ENCODE measurements at places on chromosomes 13 and 19.

- DNase-seq, result no peak
Measured at GRCh38 chr13:100478107-100478809, 110.3 kb downstream of the GGACT start.

GRCh38 chr13:110949628-110950027 lies 34.8 kb upstream of the ANKRD10 start:
- DNase-seq, result no peak

GRCh38 chr13:57631596-57632275 lies at the start of gene PCDH17:
TSS of gene PCDH17 (plus strand) at chr13:57631744. CDS start at chr13:57632547, 803 bp downstream.
- peak; percentile 20 for DNase-seq

GRCh38 chr13:108437496-108437895 lies 168.0 kb downstream of the TNFSF13B start:
- DNase-seq, result no peak

DNA sequence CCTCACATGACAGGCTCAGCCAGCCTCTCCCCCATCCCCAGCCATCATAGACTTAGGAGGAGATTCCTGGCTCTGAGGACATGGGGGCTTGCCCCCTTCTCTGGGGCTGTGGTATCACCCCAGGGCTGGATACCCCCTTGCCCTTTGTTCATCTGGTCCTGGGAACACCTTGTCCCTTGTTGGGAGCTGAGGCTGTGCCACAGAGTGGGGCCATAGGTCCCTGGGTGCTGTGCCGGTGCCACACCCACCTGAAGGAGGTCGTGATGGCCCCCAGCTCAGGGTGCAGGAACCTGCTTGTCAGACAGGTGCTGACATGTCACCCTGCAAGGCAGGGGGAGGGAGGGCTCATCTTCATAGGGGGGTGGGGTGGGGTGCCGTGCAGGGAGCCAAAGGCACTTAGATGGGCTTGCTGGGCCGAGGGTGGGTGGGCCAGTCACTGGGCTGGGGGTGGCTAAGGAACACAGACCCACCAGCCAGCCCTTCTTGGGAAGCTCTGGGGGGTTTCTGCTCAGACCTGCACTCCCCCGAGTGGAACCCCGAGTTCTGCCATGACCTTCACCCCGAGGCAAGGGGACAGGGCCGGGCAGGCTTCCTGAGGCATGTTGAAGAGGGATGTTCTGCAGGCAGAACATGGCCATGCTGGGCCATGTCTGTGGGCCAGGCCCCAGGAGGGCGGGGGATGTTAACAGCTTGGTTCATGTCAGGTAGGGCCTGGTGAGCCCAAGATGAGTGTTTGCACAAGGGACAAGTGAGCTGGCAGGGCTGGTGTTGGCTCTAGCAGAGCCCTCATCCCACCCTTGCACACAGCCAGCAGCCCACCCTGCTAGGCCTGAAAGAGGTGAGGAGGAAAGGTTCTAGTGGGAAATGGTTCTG lies 28.0 kb downstream of the TSSK6 start:
- no peak for DNase-seq

DNA sequence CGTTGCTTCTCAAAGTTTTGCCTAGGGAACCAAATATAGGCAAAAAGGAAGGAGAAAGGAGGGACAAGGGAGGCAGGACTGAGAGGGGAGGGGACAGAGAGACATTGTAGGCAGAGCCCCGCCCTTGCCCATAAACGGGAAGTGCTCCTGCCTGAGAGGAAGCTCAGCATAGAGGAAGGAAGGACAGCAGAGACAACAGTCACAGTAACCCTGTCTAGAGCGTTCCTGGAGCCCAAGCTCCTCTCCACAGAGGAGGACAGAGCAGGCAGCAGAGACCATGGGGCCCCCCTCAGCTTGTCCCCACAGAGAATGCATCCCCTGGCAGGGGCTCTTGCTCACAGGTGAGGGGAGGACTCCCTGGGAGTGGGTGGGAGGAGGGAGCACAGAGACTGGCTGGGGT lies at the start of gene CEACAM21:
CEACAM21 (plus strand) TSS at position 169 of the 400 bp plus-strand sequence; CDS start at position 278, 109 bp downstream.
- no peak for DNase-seq

GRCh38 chr19:17052439-17052838 lies 22.8 kb downstream of the HAUS8 start:
- DNase-seq, result no peak

DNA sequence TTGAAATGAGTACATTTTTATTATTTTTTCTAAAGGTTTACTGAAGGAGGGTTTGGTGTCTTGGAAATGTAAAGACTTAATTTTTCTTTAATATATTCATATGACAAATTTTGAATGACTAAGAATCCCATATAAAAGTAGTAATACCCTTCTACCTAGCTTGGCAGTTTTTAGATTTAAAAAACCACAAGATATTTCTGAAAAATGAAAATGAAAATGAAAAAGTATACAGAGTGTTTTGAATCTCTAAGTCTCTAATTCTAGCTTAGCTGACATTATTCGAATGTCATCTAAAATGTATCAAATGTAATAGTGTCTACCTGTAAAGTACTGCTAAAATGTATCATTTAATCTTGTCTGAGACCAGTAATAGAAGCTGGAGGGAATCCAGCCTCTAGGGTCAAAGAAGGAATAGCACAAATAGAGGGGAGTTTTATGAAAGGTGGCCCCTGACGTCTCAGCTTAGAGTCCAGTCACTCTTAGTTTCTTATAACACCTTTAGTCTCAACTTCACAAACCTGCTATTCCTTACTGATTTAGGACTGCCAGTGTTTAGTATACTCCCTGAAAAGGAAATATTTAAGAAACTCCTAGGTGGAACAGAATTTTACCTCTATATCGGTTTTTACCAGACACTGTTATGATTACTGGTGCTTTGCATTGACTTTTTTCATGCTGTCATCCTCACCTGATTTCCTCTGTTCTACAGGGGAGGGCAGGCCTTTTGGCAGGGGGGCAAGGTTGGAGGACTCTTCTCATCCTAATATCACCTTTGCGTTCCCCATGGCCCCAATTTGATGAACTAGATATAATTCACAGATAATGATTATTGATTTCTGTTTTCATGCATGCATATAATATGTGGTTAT lies 16.2 kb upstream of the MIR17HG start:
- no peak for DNase-seq

DNA sequence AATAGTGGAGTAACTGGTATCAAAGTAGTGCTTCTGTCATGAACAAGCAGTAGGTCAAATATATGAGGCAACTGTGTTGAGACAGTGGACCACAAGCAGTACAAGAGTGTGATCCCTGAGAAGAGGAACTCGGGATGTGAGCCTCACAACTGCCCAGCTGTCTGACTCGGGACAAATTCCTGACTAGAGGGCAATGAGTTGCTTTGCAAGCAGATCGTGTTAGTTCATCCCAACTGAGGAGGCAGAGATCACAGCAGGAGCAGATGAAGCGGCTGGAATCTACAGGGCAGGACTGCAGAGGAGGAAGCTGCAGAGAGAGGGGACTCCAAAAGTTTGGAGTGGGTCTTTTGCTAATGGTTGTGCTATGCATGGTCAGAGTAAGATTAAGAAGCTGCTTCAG lies 741.1 kb downstream of the DIAPH3 start:
- DNase-seq, result no peak

DNA sequence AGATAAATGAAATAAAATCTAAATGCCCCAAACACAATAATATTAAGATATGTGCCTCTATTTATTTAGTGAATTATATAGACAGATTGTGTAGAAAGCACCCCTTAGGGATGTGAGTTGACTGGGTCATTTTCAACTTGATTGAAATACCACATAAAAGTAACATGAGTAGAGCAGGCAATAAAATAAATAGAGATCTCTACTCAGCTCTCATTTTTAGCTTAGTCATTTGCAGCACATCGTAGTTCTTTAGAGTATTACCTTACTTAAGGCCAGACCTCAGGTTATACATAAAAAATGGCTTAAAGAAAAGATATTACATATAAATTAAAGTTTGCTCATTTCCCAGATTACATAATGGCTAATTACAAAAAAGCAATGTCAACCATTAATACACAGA lies 1525.6 kb upstream of the PRR20A start:
- no peak for DNase-seq

DNA sequence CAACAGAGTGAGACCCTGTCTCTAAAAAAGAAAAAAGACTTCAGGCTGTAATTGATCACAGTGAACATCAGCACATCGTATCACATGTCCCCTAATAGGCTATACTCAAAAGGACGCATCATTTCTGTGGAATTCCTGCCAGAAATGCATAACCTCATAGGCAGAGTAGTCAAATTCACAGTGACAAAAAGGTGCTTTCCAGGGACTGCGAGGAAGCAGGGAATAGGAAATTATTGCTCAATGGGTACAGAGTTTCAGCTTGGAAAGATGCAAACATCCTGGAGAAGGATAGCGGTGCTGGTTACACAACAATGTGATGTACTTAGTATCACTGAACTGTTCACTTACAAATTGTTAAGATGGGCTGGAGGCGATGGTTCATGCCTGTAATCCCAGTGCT lies 41.1 kb upstream of the MRI1 start:
- DNase-seq, result no peak

GRCh38 chr13:19658831-19659230 lies 25.4 kb downstream of the MPHOSPH8 start:
- no peak for DNase-seq

DNA sequence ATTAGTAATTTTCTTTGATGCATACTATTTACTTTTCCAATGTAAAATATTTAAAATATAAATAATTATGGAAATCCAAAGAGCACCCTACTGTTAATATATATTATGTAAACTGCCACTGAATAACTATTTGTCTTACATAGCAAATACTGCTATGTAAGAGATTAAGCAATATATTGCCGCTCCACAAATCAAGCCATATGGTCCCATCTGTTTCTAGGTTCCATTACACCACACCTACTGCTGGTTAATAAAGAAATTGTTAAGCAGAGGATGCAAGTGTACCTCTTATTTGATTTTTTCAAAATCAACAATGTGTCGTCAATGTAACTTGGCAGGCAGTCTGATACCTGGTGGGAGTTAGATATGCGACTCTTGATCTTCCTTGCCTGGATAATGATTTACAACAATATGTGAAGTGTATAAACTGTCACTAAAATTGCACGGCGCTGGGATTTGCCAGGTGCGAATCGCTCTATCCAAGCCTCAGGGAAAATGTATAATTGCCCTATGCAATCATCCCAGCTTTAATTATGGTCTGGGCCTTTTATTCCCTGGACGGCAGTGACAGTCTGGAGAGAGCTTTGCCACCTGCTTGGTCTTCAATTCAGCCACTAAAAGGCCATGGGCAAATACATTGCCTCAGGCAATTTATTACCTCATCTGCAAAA lies 16.0 kb downstream of the SMAD9 start:
- peak; percentile 86 for DNase-seq

GRCh38 chr13:114319441-114319913 lies 5.2 kb downstream of the CHAMP1 start:
- no peak for DNase-seq

DNA sequence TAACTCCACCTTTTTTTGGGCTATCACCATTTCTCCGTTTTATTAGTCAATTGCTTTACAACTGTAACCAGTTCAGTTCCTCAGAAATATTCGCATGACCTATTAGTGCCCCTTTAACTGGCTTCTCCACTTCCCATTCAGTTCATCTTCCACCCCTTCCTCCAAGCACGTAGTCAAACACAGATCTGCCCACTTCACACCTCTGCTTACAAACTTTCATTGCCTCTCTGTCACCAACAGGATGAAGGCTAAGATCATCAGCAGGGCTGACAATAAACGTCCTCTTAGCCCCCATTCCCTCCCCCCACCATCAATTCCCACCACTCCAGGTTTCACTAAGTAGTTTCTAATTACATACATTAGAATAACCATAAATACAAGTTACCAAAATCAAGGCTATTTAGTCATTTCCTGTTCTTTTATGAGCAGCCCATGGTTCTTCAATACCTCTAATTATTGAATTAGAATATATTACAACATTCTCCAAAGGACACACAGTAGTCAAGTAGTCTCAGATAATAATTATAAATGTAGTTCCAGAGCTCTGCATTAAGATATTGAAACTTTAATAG lies 95.7 kb downstream of the SPRY2 start:
- DNase-seq, result no peak

DNA sequence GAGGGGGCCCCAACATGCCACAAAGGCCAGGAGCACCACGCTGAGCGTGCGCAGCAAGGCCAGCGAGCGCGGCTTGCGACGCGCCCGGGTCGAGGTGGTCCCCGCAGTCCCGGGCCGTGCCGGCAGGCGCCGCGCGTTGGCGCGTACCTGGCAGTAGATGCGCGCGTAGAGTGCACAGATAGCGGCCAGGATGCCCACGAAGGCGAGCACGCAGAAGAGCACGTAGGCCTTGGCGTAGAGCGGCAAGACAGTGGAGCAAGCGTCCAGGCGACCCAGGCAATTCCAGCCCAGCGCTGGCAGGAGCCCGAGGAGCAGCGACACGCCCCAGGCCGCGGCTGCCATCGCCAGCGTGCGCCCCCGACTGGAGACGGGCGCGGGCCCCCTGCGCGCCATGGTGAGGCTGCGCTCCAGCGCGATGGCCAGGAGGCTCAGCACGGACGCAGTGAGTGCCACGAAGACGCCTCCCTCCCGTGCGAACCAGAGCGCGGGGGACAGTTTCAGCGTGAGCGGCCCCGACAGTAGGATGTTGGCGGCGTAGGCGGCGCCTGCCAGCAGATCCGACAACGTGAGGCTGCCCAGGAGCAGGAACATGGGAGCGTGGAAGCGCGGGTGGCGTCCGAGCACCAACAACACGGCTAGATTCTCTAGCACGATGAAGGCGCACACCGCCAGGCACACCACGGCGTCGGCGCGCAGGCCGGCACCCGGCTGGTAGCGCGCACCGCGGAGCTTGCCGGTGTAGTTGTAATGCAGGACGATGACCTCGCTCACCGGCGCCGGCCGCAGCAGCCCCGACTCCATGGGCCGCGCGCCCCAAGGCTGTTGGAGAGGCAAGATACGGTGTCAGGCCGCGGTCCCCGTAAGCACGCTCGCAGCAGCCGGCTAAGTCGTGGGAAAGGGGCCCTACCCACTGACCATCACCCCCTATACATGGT lies 2.8 kb downstream of the S1PR5 start:
- no peak for DNase-seq

GRCh38 chr19:29787281-29787680 lies 24.5 kb upstream of the CCNE1 start:
- DNase-seq, result no peak

- no peak for DNase-seq
Measured at GRCh38 chr13:84651288-84651687, 769.0 kb upstream of the SLITRK1 start.

DNA sequence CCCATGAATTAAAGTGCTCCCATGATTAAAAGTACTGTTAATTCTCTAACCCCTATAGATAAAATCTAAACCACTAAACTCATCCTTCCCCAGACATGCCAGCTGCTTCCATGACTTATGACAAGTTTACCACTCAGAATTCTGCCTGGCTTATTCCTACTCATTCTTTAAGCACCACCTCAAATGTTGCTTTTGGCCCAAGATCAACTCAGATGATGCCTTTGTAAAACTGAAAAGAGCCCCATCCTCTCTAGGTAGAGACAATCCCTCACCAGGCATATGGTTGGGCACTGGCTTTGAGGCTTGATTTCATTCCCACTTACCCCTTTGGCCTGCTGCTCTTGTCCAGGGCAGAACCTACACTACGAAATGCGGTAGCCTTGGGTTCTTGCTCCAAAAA lies 250.0 kb downstream of the DNAJC15 start:
- no peak for DNase-seq

- DNase-seq, result no peak
Measured at GRCh38 chr19:57719424-57719823, 8.0 kb downstream of the ZNF671 start.

GRCh38 chr19:16714702-16715287 lies 4.9 kb upstream of the NWD1 start:
- no peak for DNase-seq

- DNase-seq, result no peak
Measured at GRCh38 chr19:12052091-12052496, 667 bp downstream of the ZNF878 start.

- DNase-seq, result no peak
Measured at GRCh38 chr13:46383383-46383782, 3.7 kb downstream of the RUBCNL start.

- DNase-seq, result no peak
Measured at GRCh38 chr19:15197942-15198341, 2.9 kb downstream of the NOTCH3 start.

Measured in NCI-H187 treated with DMSO at 0.1 percent for 48 hours (cell line).